Fibroblast of lung (primary cell): ENCODE measurements at places on chromosomes 5 and 9. TPM values are rescaled to one million over a fixed set of nuclear protein-coding genes. Genes with fewer than 3 reads are reported as not detected.

The GPR151 gene
- polyA plus RNA-seq = not detected in 2 replicates

The ADGRD2 gene
- not detected in 2 replicates for polyA plus RNA-seq

The FAM193B gene
- polyA plus RNA-seq = 15.9 and 27.9 TPM in 2 replicates

The COL15A1 gene
- polyA plus RNA-seq = 13.3 and 15.9 TPM in 2 replicates

The SELENOP gene
- 75.2 and 175 TPM in 2 replicates for polyA plus RNA-seq

The ROR2 gene
- 2.3 and 10.9 TPM in 2 replicates for polyA plus RNA-seq

The ORM2 gene
- not detected in 2 replicates for polyA plus RNA-seq

DNA sequence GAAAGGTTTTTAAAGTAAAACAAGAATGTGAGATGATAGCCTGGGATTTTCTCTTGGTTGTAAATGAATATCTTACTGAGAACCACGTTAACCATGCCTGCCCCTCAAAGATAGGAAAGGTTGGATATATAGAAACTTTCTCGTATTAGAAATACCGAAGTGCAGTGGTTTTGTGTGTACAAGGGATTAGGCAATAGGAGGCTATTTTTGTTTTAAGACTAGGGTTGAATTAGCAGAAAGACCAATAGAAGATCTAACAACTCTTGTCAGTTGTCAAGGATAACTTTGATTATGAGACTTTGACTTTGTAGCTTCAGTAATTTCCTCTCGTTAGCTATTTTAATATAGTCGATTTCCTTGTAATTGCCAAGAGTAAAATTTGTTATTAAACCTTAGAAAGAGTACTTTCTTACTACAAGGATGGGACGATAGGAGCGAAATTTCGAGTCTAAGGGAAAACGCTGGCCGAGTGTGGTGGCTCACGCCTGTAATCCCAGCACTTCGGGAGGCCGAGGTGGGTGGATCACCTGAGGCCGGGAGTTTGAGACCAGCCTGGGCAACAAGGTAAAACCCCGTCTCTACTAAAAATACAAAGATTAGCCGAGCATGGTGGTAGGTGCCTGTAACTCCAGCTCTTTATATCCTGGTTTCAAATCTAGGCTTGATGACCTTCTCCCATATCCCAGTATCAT lies 838 bp downstream of the POLK start:
- DNase-seq = peak; percentile 6

- DNase-seq = peak; percentile 99
Observed at GRCh38 chr5:72552041-72552557, 44.9 kb upstream of the ZNF366 start.

DNA sequence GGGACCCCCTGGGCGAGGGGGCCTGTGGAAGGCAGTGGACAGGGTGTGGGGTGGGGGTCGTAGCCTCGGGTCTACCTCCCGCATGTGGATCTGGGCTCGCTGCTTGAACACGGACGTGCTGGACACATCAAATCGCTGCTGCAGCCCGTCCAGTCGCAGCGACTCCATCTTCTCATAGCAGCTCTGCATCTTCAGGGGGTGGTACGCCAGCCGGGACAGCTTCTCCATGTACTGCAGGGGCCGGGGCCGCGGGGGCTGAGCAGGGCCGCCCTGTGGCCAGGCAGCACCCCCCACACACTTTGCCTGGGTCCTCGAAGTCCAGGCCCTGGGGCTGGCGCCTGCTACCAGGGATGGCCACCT lies 57.6 kb downstream of the LRSAM1 start:
- no peak for DNase-seq

GRCh38 chr9:110538647-110539041 lies 40.9 kb downstream of the SVEP1 start:
- no peak for DNase-seq

- DNase-seq = no peak
Observed at GRCh38 chr5:116646611-116647289, 72.1 kb upstream of the SEMA6A start.

- no peak for DNase-seq
Observed at GRCh38 chr5:175855041-175855720, 16.2 kb upstream of the CPLX2 start.

DNA sequence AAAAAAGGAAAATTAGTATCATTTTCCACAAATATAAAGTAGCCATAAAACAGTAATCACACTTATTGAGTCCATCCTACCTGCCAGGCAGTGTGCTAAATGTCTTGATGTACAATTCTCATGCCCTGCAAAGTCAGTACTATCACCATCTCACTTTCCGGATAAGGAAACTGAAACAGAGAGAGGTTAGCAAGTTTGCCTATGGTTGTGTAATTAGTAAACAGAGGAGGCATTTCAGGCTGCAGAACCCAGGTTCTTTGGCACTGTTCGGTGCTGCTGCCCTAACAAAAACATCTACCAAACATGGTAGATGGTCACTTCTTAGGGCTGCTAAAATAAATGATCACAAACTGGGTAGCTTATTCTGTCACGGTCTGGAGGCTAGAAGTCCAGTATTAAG lies 22.6 kb downstream of the PLAC8L1 start:
- no peak for DNase-seq

GRCh38 chr5:41738710-41739354 lies 131.4 kb downstream of the OXCT1 start:
- no peak for DNase-seq

DNA sequence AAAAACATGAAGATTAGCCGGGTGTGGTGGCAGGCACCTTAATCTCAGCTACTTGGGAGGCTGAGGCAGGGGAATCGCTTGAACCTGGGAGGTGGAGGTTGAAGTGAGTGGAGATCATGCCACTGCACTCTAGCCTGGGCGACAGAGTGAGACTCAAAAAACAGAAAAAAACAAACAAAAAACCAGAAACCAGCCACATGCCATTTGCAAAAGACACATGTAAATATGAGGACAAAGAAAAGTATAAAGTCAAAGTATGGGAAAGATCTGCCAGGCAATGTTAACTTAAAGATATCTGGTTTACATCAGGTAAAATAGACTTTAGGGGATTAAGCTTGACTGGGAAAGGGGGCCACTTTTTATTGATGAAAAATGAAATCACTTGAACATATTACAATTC lies 90.7 kb downstream of the FNBP1 start:
- no peak for DNase-seq

DNA sequence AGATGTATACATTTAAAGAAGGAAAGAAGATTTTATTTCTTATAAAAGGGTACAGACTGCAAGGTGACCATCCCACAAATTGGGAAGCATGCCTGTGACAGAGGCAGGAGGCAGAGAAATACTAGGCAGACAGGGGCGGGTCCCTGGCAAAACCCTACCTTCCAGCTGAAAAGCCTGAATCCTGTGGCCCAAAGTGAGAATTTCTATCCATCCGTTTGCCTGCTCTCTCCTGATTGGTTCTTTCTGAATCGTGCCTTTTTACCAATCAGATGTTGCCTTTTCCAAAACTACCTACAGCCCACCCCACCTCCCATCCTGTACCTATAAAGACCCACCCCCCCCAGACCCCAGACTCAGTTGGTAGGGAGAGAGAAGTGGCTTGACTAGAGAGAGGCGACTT lies 3.4 kb upstream of the SH3GLB2 start:
- DNase-seq = no peak

GRCh38 chr9:90502134-90502533 lies 140.5 kb downstream of the DIRAS2 start:
- no peak for DNase-seq

DNA sequence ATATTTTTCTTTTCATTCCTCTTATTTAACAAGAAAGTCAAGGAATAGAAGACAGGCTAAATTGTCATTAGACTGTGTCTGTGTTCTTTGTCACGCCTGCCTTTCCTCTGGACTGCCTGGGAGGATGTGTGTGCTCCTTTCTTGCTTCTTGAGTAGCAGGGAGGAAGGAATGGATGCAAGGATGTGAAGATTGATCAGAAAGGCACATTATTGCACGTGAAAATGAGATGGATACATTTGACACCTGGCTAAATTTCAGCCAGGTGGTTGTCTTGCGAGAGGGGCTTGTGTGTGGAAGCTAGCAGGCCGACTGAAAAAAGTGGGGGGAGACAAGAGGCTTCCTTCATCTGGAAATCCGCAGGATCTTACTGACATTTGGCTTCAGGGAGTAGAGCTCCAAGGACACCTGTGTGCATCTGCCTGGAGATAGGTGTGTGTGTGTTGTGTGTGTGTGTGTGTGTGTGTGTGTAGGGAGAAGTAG lies 200.1 kb downstream of the MEF2C start:
- DNase-seq = no peak

DNA sequence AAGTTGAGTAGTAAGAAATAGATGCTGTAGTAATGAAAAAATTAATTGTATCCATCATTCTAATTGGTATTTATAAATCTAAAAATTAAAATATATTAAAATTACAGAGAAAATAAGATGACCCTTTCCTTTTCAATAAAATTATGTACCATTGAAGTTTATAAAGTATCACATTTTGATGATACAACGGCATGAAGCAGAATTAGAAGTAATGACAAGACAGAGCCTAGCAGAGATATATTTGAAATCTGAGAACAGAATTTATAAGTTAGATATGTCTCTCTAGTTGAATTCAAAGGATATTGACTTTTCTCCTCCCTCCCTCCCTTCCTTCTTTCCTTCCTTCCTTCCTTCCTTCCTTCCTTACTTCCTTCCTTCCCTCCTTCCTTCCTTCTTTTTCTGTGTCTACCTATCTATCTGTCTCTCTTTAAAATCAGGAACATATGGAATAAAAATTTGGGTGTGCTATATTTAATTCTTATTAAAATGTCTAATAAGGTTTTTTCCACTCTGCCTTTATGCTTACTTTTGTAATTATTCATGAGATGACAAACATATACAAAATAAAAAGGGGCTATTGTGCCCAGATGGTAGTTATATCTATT lies 258.5 kb upstream of the CD180 start:
- no peak for DNase-seq

- DNase-seq = no peak
Observed at GRCh38 chr5:147708708-147709107, 73.8 kb downstream of the JAKMIP2 start.

GRCh38 chr5:108028883-108029282 lies 353.0 kb downstream of the FBXL17 start:
- DNase-seq = no peak

- DNase-seq = no peak
Observed at GRCh38 chr9:18806232-18807080, 226.6 kb downstream of the SAXO1 start.

DNA sequence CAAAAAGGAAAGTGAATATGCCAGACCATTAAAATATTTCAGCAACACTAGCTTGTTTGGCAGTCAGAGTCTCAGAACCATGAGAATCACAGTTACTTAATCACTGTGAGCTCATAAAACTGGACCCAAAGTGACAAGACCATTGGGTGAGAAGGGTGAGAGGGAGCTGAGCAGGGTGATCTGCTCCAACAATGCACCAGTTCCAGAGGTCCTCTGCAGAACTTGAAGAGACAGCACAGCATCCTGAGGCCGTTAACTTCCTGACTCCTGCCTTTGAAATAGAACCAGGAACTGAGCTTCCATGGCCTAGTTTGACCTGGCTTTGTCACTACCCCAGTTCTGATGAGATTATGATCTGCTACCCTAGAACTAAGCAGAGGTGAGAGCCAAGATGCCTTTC lies 57.4 kb downstream of the NFIB start:
- DNase-seq = no peak

DNA sequence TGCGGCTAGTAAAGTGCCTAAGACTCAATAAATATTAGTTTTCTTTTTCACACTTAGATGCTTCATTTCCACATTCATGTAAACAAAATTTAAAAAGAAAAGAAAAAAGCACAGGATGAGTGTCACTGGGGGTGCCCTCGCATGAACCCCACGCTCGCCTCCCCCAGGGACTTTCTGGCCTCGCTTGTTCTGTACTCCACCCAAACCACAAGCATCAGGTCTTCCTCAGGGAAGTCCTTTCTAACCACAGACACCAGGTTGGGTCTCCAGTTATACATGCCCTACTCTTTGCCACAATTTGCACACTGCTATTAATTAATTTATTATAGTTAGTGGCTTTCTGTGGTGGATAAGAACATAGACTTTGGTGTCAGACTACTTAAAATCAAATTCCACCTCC lies 92.4 kb downstream of the RORB start:
- no peak for DNase-seq

- no peak for DNase-seq
Observed at GRCh38 chr5:176470539-176470938, 22.4 kb downstream of the FAF2 start.

DNA sequence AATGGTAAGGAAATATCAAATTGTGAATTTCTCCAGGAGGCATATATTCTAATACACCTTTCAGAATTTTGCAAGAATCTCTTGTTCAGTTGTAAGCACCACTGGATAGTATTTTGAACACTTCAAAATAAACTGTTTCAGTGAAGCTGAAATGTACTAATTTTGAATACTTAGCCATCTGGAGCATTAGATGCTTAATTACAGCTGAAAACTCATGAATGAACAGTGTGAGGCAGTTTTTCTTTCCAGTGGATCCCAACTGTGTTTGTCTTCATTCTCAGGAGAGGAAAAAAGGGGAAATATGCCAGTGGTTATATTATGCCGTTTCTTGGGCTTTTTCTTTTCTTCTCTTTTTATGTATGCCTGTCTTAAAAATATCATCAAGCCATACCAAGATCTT lies 306.0 kb upstream of the SEMA6A start:
- no peak for DNase-seq

DNA sequence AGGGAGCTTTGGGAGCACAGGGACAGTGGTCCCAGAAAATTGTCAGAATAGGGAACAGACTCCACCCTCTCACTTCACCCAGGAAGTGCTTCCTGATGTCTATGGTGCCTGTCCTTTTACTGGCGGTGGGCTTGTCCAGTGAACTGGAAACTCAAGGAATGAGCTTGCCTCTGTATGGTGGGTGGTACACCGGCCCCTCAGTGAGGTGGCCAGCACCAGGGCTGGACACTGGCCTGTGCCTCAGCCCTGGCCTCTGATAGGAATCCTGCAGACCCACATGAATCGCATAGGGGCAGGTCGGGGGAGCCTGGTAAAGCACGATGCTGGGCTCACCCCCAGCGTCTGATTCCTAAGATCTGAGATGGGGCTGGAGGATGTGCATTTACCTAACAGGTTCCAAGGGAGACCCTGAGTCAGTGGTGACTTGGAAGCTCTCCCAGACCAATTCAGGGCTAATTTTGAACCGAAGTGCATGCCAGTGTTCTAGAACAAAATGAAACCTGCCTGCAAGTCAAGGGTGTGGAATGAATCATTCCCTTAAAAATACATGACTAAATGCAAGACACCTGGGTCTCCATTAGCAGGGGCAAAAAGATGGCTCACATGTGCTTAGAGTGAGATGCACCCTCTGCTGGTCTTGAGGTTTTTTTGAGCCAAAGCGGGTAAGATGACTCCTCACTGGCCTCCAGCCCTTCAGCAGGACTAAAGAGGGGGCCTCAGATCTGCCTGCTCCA lies 178.3 kb downstream of the HSPA4 start:
- no peak for DNase-seq

- DNase-seq = peak; percentile 70
Observed at GRCh38 chr5:177478711-177479646, 5.5 kb upstream of the DBN1 start.

DNA sequence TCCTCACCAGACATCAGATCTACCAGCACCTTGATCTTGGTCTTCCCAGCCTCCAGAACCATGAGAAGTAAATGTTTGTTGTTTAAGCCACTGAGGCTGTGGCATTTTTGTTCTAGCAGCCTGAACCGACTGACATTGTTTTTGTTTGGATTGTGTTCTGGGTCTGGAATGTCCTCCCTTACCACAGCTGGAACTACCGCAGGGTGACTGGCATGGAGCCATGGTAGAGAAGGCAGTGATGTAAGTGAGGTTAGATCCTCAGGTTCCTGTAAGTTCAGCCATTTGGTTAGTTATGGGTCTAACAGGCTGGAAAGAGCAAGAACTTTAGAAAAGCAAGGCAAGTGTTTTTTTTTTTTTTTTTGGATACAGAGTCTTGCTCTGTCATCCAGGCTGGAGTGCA lies 209.3 kb downstream of the DAB2IP start:
- peak; percentile 86 for DNase-seq
